GM18507 (cell line): ENCODE measurements at places on chromosomes 16 and 17.

DNA sequence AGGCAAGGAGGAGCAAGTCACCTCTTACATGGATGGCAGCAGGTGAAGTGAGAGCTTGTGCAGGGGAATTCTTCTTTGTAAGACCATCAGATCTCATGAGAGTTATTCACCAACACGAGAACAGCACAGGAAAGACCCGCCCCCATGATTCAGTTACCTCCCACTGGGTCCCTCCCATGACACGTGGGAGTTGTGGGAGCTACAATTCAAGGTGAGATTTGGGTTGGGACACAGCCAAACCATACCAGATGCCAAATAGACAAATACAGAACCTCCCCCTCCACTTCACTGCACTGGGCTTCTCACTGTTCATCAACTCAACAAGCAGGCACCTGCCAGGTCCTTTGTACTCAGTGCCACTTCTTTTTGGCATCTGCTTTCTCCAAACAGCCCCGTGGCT is 100.2 kb downstream of the WSCD1 start:
- no peak for DNase-seq

GRCh38 chr16:51166091-51166490 is 15.0 kb upstream of the SALL1 start:
- no peak for DNase-seq

DNA sequence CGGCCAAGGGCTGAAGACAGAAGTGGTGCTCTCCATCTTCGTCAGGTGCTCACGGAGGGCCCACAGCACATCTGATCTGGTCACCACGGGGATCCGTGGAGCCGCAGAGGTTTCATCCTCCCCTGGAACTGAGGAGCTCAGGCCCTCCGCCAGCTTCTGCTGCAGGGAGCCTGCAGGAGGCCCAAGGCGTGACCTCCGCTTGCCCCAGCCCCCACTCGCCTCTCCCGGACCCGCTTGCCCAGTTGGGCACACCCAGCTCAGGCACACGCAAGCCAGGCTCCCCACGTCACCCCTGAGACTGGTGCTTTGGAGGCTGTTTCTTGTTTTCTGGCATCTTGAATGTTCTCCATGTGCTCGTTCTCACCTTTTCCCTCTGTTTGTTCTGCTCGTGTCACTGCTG is 39.4 kb upstream of the CHMP6 start:
- no peak for DNase-seq

GRCh38 chr17:36884495-36885152 is 52.7 kb upstream of the LHX1 start:
- DNase-seq: no peak
